ENCODE measurements at places on chromosomes 3 and 15. TPM values are rescaled to one million over a fixed set of nuclear protein-coding genes. Genes with fewer than 3 reads are reported as not detected.

The FANCD2OS gene
- not detected for total RNA-seq

The SLC27A2 gene
- total RNA-seq, result 6.2 TPM

The TRPM1 gene
- not detected for total RNA-seq

The MYZAP gene
- total RNA-seq, result 3.2 TPM

The CLDN16 gene
- total RNA-seq, result 0.46 TPM

The PPARG gene
- total RNA-seq, result 3.0 TPM

The CLDN1 gene
- total RNA-seq, result 3.0 TPM

The PLA2G4E gene
- total RNA-seq, result not detected

The ITIH3 gene
- total RNA-seq, result not detected

The TRH gene
- total RNA-seq, result 29.1 TPM

The PLD1 gene
- 7.2 TPM for total RNA-seq

The NEO1 gene
- total RNA-seq, result 98.5 TPM

The TMEM42 gene
- 10.4 TPM for total RNA-seq

The FETUB gene
- total RNA-seq, result not detected

The GDPGP1 gene
- total RNA-seq, result 8.3 TPM

The CAND2 gene
- total RNA-seq, result 16.8 TPM

The CACNA1D gene
- 30.9 TPM for total RNA-seq

The GPR15 gene
- not detected for total RNA-seq

The ATG7 gene
- total RNA-seq, result 33.4 TPM

The APH1B gene
- total RNA-seq, result 21.2 TPM

The KCNMB3 gene
- 3.2 TPM for total RNA-seq

The CCR9 gene
- total RNA-seq, result not detected

The RTP4 gene
- total RNA-seq, result 0.23 TPM

The GATM gene
- total RNA-seq, result 146 TPM

The ZNF80 gene
- 0.23 TPM for total RNA-seq

The LRRC3B gene
- 39.9 TPM for total RNA-seq

The ADGRG7 gene
- not detected for total RNA-seq

The CYP8B1 gene
- total RNA-seq, result not detected

The RASGRP1 gene
- total RNA-seq, result 14.5 TPM

The CSPG4 gene
- total RNA-seq, result 11.5 TPM

The INSYN1 gene
- 36.0 TPM for total RNA-seq

The SNAPC5 gene
- 12.5 TPM for total RNA-seq

The GOLGA8S gene
- total RNA-seq, result 0.23 TPM

The GOLGA6A gene
- total RNA-seq, result 0.23 TPM

The C2CD4A gene
- under 0.01 TPM for total RNA-seq

The PCLAF gene
- total RNA-seq, result 7.8 TPM

The NPAP1 gene
- 0.69 TPM for total RNA-seq

The CCDC54 gene
- total RNA-seq, result not detected

The DGKG gene
- 15.0 TPM for total RNA-seq

The CX3CR1 gene
- total RNA-seq, result 28.8 TPM

The TLR9 gene
- under 0.01 TPM for total RNA-seq

The TNFSF10 gene
- 5.5 TPM for total RNA-seq

The TTLL13 gene
- total RNA-seq, result not detected

The AEN gene
- total RNA-seq, result 9.5 TPM

The MOBP gene
- total RNA-seq, result 0.92 TPM

The KNL1 gene
- total RNA-seq, result 12.0 TPM

The VPS39 gene
- total RNA-seq, result 56.5 TPM
